ENCODE measurements at places on chromosomes 2 and 18.

GRCh38 chr2:240463866-240464481 is 28.5 kb downstream of the GPC1 start:
- no peak for DNase-seq

- DNase-seq: no peak
These were observed 189.9 kb upstream of the NDUFV2 start for GRCh38 chr18:8912348-8913326.

GRCh38 chr18:77271576-77272481 is 22.2 kb downstream of the GALR1 start:
- DNase-seq: no peak

DNA sequence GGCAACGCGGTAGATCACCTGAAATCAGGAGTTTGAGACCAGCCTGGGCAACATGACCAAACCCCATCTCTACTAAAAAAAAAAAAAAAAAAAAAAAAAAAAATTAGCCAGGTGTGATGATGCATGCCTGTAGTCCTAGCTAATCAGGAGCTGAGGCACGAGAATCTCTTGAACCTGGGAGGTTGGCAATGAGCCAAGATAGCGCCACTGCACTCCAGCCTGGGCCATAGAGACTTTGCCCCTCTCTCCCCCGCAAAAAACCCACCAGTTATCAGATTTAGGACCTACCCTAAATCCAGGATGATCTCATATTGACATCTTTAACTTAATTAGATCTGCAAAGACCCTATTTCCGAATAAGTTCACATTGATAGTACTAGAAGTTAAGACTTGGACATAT is 29.2 kb upstream of the LDAH start:
- no peak for DNase-seq

- no peak for DNase-seq
These were observed 19.4 kb upstream of the MBP start for GRCh38 chr18:77151772-77152520.

- DNase-seq: no peak
These were observed 111.0 kb downstream of the ERBB4 start for GRCh38 chr2:212427638-212428037.

DNA sequence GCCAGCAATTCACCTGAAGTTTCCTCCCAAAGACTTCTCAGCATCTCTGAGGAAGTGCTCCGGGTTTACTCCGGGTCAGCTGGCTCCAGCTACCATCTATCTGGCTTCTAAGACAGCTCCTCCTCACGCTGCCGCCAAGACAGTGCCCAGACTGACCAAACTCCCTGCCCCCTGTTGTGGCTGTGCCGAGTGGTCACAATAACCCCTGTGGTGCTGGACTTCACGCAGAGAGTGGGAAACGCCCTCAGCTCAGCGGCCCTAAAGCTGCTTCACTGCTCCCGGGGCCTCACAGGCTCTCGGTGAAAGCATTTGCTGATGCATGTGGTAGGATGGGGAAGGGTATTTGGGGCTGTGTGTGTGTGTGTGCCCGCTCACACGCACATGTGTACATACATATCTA is 154.8 kb upstream of the ZNF236 start:
- no peak for DNase-seq

DNA sequence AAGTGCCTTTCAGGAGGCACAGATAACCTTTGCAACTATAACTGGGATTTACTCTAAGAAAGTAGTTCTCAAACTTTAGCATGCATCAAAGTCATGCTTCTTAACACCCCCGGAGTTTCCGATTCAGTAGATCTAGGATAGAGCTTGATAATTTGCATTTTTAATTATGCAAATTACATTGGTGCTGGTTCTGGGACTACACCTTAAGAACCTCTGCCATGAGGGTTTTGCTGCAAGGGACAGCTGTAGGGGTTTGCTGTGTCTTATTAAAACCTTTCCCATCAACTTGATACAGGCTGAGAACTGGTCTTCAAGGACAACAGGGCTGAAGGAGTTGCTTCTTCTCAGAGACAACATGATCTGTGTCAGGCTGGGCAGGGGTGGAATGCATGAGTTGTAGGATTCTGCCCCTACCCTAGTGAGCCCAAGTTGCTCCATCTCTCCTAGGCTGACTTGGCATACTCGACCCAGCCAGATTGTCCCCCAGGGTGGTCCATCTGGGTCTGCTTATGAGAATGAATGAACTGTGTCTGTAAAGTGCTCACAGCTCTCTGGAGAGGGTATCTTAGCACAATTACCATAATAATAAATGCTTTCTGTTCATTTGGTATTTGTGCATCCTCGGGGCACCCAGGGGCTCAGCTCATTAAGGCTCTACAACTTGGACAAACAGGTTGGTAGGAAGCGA is 232.7 kb downstream of the CLIP4 start:
- DNase-seq: no peak

DNA sequence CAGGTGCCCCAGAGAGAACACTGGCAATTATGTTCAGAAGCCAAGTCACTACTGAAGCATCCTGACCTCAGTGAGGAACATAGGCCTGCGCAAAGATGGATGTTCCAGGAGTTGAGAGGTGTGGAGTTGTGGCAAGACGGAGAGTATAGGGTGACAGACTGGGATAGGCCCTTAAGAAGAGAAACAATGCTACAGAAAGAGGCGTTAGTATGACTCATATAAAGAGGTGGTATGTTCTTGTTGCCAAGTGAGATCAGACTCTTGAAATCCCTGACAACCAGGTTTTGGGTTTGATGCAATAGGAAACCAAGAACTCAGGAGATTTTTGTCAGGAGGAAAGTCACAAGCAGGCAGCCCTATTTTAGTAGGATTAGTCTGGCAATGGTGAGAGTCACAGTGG is 185.6 kb downstream of the RIT2 start:
- DNase-seq: no peak

GRCh38 chr2:9738535-9739496 is 104.5 kb upstream of the TAF1B start:
- peak; percentile 33 for DNase-seq

- DNase-seq: no peak
These were observed 232.6 kb downstream of the LDLRAD4 start for GRCh38 chr18:13451213-13451540.

DNA sequence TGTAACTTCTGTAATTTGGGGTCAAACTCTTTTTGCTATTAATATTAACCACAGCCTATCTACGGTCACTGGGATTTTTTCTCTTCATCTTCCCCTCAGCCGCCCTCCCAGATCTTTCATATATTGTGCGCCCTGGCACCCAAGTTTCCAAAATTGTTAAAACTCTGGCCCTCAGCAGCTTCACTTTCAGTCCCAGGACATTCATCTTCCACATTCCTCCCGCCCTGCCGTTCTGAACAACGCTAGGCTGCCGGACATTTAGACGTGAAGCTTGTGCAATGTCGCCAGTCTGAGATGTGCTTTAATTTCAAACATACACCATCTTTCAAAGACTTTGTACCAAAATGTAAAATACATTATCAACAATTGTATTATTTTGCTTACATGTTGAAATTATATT is 1.8 kb upstream of the TMEM18 start:
- no peak for DNase-seq

GRCh38 chr2:240437861-240438809 is 2.7 kb downstream of the GPC1 start:
- DNase-seq: peak; percentile 64

DNA sequence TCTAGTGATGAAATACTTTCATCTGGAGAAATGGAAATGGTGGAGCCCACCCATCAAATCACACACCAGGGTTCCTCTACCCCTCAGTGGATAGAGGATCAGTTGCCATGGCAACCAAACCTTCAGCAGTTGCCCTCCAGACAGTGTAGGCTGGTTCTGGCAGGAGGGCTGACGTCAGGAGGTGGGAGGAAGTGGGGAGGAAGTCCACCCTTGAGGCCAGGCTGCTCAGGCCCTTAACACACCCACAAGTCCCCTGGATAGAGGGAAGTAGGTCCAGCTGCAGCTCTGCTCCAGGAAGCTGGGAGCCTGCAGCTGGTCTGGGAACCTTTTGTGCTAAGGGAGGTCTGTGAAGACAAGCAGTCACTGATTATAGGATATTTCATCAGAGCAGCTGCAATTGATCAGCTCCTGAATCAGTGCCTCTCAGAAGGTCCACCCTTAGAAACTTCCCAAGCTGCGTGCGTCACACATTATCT is 186.6 kb downstream of the MTX2 start:
- peak; percentile 68 for DNase-seq

GRCh38 chr2:231854616-231855125 is 68.4 kb downstream of the COPS7B start:
- no peak for DNase-seq

- no peak for DNase-seq
These were observed 49.6 kb downstream of the HYCC2 start for GRCh38 chr2:201021914-201022313.

GRCh38 chr2:84071050-84071449 is 388.0 kb downstream of the SUCLG1 start:
- no peak for DNase-seq

- DNase-seq: no peak
These were observed 36.7 kb downstream of the FANCL start for GRCh38 chr2:58204195-58204959.

- DNase-seq: no peak
These were observed 2.0 kb downstream of the BCL2 start for GRCh38 chr18:63317556-63317946.

DNA sequence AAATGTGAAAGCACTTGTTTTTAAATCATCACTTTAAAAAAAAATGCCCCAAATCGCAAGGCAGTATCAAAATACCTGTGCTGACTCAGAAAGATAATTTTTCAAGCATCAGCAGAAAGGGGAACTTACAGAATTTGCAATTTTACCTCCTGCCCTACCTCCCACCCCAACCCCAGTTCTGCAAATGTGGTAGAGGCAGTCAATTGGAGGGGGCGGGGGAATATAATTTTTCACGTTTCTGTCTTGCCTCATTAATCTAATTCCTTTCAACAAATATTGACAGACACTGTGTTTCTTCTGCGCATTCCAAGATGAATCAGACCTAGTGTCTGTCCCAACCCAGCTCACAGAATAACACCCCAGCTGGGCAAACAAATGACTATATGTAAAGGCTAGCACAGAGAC is 76.8 kb downstream of the ALPK2 start:
- DNase-seq: no peak

DNA sequence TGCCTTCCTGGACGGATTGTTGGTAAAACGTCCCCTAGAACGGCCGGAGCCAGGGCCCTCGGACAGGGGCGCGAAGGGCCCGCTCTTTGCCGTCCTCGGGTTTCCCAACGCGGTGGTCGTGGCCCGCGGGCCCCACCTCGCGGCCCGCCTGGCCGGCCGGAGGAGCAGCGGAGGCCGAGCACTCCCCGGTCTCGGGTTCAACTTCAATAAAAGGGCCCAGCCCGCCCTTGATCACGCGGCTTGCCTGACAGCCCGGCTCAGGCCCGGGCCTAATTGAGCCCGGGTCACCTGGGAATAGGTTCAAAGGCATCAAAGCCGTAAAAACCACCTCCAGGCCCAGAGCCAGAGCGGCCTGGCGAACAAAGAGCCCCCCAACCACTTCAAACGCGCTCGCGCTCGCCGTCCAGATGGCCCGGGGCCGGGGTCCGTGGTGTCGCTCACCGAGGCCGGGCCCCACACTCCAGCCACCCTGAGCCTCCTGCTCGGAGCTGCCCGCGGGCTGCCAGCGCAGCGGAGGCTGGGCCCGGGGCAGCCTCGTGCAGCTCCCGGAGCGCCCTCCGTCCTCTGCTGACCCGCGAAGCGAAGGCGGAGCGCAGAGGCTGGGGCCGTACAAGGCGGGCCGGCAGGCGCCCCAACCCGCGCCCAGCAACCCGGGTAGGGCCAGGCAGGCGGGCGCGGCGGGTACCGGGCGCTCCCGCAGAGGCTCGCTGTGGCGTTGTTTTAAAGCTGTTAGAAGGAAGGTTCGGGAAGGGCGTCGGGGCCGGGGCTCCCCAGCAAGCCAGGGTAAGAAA is 1.1 kb upstream of the TWIST2 start:
- DNase-seq: no peak

DNA sequence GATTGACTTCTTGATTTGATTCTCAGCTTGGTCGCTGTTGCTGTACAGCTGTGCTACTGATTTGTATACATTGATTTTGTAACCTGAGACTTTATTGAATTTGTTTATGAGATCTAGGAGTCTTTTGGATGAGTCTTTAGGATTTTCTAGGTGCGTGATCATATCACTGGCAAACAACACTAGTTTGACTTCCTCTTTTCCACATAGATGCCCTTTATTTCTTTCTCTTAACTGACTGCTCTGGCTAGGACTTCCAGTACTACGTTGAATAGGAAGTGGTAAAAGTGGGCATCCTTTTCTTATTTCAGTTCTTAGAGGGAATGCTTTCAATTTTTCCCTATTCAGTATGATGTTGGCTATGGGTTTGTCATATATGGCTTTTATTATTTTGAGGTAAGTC is 101.3 kb downstream of the OSBPL1A start:
- DNase-seq: no peak

All from left ventricle myocardium inferior (tissue), 1 donor.